Germinal center (tissue), 1 donor: ENCODE measurements at places on chromosomes 5 and 9.

GRCh38 chr5:173119719-173120118, 24.6 kb upstream of the BNIP1 start:
- no peak for DNase-seq

DNA sequence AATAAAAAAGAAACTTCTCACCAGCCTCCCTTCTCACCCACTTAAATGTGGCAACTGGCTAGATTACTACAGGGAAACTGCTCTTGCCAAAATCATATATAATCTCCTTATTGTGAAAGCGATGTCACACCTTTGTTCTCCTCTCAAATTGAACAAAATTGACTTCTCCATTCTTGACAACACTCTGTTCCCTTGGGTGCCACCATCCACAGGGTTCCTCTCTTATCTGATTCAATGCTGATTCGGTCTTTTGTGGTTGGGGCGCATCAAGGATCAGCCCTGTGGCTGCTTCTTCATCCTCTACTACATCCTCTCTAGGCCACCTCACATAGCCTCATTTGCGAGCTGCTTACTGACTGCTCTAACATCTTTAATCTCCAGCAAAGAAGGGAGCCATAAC, 86.1 kb downstream of the EDIL3 start:
- DNase-seq: no peak

DNA sequence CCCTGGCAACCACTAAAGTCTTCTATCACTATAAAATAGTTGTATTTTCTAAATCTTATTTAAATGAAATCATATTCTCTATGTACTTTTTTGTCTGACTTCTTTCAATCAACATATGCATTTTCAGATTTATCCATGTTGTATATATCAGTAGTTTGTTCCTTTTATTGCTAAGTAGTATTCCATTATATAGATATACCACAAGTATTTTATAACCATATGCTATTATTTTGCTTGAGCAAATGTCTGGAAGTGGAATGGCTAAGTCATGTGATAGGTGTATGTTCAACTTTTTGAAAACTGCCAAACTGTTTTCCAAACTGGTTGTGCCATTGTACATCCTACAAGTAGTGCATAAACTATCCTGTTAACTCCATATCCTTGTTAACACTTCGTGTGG, 131.1 kb downstream of the CWC27 start:
- no peak for DNase-seq

GRCh38 chr5:72452515-72453245, 54.5 kb downstream of the ZNF366 start:
- DNase-seq: no peak

GRCh38 chr9:129650680-129651235, 8.8 kb upstream of the ASB6 start:
- no peak for DNase-seq

- no peak for DNase-seq
Measured at GRCh38 chr5:175664723-175665122, 6.9 kb downstream of the HRH2 start.

- DNase-seq: no peak
Measured at GRCh38 chr5:66118304-66118703, 25.8 kb upstream of the SREK1 start.

DNA sequence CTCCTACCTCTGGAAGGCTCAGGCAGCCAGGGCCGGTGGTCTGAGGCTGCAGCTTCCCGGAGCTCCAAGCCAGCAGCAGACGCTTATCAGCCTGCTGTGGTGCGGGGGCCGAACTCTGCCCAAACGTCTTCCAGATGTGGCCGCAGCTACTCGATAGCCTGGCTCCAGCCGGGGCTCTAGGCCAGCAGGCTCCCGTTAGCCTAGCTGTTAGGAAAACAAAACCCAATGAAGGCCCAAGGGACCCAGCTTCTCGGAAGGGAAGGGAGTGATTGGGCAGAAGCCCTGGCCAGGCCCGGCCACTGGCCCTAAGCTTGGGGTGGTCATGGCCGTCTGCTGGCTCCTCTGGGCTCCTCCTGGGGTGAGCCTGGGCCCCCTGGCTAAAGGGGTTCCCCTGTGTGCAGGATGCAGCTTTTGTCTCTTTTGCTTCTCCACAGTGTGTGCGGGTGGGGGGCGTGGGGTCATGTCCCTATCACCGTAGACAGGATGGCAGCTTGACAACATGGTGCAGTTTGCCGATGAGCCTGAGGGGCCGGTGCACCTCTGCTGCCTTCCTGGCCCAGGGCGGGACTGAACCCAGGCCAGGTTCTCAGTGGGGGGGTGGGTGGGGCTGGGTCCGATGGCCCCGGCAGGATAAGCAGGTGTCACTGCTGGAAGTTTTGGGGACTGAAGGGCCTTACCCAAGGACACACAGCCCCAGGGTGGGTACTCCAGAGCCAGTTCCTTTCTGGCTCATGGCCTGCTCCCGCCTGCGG, 18.7 kb downstream of the MYMK start:
- no peak for DNase-seq

- no peak for DNase-seq
Measured at GRCh38 chr5:139893873-139894272, 98.3 kb downstream of the PSD2 start.

GRCh38 chr5:73625944-73626811, at the start of gene ARHGEF28:
Gene ARHGEF28, plus strand, starts transcription at chr5:73626196. Its CDS starts 58,656 bp downstream, at chr5:73684852.
- DNase-seq: peak; percentile 33

- DNase-seq: no peak
Measured at GRCh38 chr5:142046191-142046590, 33.4 kb upstream of the GNPDA1 start.

DNA sequence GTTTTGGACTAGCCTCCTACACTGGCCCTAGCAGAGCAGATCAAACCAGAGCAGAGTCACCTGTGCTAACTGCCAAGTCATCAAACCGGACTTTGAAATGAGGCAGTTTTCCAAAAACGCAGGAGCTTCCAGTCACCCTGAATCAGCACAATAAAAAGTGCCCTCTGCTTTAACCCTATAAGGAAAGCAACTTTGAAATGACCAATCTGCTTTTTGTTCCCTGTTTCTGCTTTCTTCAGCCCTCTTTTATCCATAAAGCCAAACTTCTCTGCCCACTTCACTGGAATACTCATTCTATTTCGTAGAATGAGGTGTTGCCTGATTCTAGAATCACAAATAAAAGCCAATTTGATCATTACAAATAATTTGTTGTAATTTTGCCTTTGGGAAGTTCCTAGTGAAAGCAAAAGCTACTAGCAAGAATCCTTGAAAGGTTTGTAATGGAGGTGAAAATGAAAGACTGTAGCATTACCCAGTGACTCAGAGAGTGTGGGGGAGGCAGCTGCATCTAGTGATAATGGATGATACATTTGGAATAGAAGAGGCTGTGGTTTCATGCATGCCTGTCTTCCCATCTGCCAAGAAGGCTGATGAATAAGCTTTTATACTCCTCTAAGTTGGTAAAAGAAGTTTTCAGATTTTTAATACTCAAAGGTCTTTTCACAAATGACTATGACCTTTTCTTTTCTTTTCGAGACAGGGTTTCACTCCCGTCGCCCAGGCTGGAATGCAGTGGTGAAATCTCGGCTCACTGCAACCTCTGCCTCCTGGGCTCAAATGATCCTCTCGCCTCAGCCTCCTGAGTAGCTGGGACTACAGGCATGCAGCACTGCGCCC, 14.9 kb downstream of the SPAAR start:
- DNase-seq: no peak

- no peak for DNase-seq
Measured at GRCh38 chr9:102767076-102767475, 228.1 kb upstream of the CYLC2 start.

- DNase-seq: no peak
Measured at GRCh38 chr9:114204265-114204664, 48.9 kb downstream of the COL27A1 start.

DNA sequence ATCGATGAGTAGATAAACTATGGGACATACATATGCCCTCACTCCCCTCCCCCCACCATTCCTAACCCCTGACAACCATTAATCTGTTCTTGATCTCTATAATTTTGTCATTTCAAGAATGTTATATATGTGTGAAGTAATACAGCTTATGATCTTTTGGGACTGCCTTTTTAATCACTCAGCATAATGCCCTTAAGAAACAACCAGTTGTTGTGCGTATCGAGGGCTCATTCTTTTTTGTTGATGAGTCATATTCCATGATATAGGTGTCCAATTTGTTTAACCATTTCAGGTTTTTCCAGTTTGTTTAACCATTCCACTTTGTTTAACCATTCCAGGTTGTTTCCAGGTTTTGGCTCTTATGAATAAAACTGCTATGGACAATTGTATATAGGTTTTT, 75.6 kb downstream of the ARHGEF28 start:
- no peak for DNase-seq

DNA sequence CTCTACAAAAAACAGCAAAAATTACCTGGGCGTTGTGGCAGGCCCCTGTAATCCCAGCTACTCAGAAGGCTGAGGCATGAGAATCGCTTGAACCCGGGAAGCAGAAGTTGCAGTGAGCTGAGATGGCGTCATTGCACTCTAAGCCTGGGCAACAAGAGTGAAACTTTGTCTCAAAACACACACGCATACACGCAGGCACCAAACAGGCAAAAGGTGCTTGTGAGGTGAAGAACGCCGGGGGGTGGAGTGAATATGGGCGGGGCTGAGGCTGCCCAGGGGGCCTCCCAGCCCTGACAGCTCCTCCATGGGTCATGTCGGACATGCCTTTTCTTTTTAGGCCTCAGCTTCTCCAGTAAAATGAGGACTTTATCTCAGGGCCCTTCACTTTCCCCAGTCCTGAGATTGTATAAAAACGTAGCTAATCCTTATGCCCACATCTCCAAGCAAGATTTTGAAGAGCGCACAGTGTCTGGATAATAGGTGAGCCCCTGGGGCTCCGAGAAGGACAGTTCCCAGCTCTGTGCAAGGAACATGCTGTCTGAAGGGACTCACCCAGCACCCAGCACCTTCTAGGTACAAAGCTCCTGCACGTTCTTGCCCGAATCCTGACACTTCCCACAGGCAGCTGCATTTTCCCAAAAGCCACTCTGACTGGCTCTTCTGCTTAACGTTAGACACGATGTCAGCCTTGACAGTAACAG, 168.3 kb downstream of the COL23A1 start:
- no peak for DNase-seq

DNA sequence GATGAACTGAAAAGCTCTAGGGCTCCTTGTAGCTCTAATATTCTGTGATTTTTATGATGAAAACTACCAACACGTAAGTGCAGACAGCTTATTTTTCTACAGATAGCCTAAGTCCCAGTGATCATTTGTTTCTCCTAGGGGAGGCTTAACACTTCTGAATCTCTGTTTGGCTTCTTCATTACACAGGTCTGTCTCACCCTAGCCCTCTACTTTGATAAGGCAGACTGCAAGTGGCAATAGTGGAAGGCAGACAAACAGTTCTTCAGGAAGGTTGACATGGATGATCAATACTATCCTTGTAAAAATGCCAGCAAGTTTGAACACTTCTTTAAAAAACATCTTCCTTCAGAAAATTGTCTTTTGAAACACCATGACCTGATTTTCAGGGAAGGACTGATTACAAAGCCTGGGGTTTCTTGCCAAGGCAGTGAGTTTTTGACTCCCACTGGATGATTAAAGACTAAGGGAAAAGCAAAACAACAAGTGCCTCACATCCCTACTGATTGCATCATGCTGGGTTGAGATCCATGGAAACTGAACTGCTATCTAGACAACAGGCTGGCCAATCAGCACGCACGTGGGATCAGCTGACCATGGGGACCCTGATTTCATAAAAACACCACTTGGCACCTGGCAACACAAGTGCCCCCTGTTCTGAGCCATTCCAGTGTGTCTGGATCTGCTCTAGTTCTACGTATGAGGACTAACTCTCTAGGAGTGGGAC, 212.2 kb downstream of the SMARCA2 start:
- no peak for DNase-seq

GRCh38 chr9:19630760-19631159, 158.1 kb downstream of the SLC24A2 start:
- no peak for DNase-seq

GRCh38 chr9:79687131-79687447, 115.3 kb downstream of the TLE4 start:
- no peak for DNase-seq

DNA sequence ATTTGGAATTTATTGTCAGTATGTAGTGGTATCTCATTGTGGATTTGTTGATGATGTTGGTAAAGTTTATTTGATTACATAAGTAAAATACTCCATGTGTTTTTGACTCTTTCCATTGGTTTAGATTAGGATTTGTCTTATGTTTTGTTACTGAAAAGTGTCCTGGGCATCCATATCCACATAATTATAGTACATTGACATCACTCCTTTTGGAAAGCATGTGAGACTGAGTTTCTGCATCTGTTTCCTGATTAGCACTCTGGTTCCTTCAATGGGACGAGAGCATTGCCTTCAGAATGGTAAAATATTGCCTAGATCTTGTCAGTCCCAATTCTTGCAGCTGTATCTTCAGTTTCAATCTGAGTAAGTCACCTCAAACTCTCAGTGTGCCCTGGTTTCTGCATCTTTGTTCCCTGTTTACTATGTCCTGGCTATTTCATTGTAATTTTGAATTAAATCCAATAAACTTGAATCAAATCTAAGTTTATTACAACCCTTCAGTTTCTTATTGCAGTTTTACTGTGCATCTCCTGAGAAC, 128.1 kb downstream of the FBXO38 start:
- DNase-seq: no peak

- no peak for DNase-seq
Measured at GRCh38 chr9:27179245-27179865, 70.3 kb downstream of the TEK start.

DNA sequence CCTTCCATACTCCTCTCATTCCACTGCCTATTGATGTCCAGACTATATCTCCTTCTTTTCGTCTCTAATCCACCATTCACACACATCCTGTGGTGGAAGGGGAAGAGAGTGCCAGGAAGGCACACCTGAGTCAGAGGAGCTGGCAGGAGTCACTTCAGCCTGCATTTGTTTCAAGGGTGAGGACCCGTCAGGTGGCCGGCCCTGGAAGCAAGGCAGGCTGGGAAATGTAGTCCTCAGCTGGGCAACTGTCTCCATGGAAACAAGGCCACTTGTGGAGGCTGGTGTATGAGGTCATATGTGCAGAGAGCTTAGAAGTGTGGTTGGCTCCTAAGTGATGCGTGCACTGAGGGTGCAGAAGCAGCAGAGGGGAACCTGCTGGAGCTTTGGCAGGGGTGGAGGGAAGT, 278.4 kb downstream of the NSG2 start:
- DNase-seq: peak; percentile 22

DNA sequence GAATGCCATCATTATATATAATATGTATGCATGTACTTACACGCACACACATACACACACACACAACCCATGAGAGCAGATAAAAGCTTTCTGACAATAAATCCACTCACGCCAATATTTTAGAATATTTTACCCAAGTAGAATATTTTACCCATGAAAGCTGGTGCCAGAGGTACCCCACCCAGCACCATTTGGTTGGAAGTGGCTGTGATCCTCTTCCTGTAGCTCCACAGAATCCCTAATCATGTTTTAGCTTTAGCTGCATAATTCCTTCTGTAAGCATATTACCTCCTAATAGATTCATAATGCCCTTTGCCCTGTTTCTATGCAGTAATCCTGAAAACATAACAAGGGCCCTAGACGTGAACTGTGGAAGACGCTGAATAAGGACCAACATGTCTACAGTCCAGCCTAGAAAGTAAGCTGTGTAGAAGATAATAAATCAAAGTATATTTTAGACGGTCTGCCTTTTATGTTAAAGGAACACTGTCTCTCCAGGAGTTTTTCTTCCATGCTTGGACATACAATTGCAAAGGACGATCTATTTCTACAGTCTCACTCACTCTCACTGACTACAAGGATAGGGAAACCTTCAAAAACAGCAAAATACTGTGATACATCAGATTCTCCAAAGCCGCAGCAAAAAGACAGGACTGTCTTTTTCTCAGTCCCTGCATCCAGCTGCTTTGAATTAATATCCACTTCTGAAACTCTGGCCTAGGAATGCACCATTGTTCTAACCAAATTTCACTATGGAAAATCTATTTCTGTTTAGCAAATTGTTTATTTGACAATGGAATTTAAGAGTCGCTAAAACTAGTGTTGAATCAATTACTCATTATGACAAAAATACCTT, 98.2 kb downstream of the USP20 start:
- no peak for DNase-seq
